ENCODE measurements at places on chromosomes 4 and X. TPM values are rescaled to one million over a fixed set of nuclear protein-coding genes. Genes with fewer than 3 reads are reported as not detected.

- H3K4me3 ChIP-seq: no peak overlapping the region
- no peak overlapping the region for H3K27ac ChIP-seq
- H3K36me3 ChIP-seq: no peaks in the 10 kb centered on the region
- no peaks in the 10 kb centered on the region for H3K27me3 ChIP-seq
- DNase-seq: no peak
These were observed 64.8 kb downstream of the NDST3 start for GRCh38 chr4:118099106-118099505.

GRCh38 chrX:103782640-103783039 lies 6.0 kb downstream of the PLP1 start:
- no peak overlapping the region for H3K27ac ChIP-seq
- no peak overlapping the region for H3K4me3 ChIP-seq
- H3K4me1 ChIP-seq: no peaks in the 10 kb centered on the region

The AFM gene
- not detected for total RNA-seq

DNA sequence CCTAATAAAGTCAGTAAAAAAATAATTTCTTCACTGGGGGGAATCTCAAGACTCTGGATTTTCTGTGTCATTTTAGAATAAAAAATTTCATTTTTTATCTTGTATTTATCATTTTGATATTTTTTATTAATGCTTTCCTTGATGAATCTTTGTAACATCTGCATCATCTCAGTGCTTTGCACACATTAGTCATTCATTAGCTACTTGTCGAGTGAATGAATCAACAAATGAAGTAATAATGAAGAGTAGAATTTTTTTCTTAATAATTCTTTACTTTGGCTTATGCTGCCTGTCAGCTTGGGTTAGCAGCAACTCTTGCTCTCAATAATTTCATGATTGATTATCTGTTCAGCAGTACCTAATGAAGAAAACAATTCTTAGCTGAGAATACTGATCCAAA lies 530.8 kb downstream of the GRXCR1 start:
- H3K4me3 ChIP-seq: no peak overlapping the region
- no peaks in the 10 kb centered on the region for H3K27me3 ChIP-seq
- no peaks in the 10 kb centered on the region for H3K36me3 ChIP-seq
- no peak for DNase-seq
- H3K27ac ChIP-seq: no peak overlapping the region
- H3K4me1 ChIP-seq: no peaks in the 10 kb centered on the region

GRCh38 chr4:89800012-89800516 lies 36.9 kb downstream of the SNCA start:
- H3K27ac ChIP-seq: no peak overlapping the region
- H3K4me3 ChIP-seq: no peak overlapping the region
- no peak for DNase-seq
- H3K4me1 ChIP-seq: peaks cover 1% of the 10 kb centered on the region

- peaks cover 9% of the 10 kb centered on the region for H3K27me3 ChIP-seq
- H3K4me3 ChIP-seq: no peak overlapping the region
- no peak for DNase-seq
- H3K4me1 ChIP-seq: no peaks in the 10 kb centered on the region
These were observed 26.7 kb upstream of the TBC1D19 start for GRCh38 chr4:26557164-26557563.

GRCh38 chr4:48506716-48507115 lies 16.7 kb downstream of the ZAR1 start:
- H3K4me3 ChIP-seq: no peak overlapping the region
- H3K36me3 ChIP-seq: peaks cover 95% of the 10 kb centered on the region

DNA sequence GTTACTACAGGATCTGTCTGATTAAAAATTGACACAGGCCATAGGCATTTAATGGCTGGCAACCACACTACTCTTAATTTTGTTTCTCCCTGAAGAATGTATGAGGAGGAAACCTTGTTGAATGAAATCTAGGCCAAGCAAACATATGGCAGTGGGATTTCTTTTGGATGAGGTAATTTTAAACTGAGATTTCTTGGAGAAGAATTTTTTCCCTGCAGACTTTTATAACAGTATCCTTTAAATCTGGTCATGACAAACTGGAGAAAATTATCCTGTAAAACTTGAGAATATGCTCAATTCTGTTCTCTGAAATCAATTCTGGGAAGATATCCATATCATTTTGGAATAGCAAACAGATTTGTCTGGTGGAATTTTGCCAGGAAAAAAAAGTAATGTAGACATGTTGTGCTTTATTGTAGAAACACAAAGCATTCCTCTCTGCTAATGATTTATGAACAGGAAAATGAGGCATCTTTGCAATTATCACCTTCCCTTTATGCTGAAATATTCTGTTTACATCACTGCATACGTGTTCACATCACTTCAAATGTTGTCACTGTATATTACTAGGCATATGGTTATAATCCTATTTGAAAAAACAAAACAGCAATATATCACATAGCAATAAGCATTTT lies 108.3 kb upstream of the ARSJ start:
- no peak overlapping the region for H3K4me3 ChIP-seq
- no peak for DNase-seq
- no peaks in the 10 kb centered on the region for H3K27me3 ChIP-seq

The ADH1A gene
- total RNA-seq: 0.36 TPM

The CD38 gene
- 1.5 TPM for total RNA-seq

GRCh38 chr4:123361195-123361861 lies 35.3 kb upstream of the SPRY1 start:
- H3K27me3 ChIP-seq: no peaks in the 10 kb centered on the region
- H3K27ac ChIP-seq: peak overlapping the region; percentile 86
- peaks cover 37% of the 10 kb centered on the region for H3K4me1 ChIP-seq

DNA sequence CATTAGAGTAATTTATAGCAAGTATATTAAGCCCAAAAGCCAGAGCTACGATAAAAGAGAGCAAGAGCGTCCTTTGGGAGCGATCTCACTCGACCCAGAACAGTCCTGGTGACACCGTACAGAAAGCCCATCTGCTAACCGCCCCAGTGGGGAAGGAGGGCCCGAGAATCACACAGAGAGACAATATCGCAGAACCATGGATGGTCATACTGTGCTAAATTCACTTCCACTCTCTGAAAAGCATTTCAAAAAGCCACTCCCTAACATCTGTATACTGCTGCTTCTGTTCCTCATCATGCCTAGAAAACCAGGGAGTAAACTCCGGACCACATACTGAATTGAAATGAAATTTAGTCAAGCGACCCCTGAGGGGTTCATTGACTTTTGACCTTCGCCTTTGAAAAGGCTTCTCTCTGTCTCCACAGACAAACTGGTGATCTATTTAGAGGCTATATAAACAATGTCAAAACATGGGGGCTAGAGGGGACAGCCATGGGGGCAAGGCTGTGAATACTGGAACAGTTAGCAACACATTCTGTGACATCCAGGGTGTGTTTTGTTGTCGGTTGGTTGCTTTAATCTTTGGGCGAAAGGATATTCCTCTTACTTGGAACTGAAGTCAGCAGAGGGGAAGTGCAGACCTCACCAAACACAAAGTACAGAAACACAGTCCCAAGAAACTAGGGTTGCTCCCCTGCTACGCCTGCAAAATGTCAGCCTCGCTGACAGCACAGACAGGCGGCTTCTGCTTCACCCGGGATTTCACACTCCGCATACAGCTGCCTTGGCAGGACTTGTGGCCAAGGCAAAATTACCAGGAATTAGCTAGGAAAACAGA lies 129.0 kb upstream of the RASGEF1B start:
- no peaks in the 10 kb centered on the region for H3K27me3 ChIP-seq
- peaks cover 34% of the 10 kb centered on the region for H3K4me1 ChIP-seq
- peak overlapping the region; percentile 62 for H3K27ac ChIP-seq
- no peaks in the 10 kb centered on the region for H3K36me3 ChIP-seq
- H3K4me3 ChIP-seq: peak overlapping the region; percentile 9

- peak overlapping the region; percentile 90 for H3K4me3 ChIP-seq
- DNase-seq: peak; percentile 72
- H3K27ac ChIP-seq: peak overlapping the region; percentile 98
- no peaks in the 10 kb centered on the region for H3K27me3 ChIP-seq
- H3K4me1 ChIP-seq: peaks cover 79% of the 10 kb centered on the region
These were observed 651 bp upstream of the SAP30 start for GRCh38 chr4:173370130-173370476.

DNA sequence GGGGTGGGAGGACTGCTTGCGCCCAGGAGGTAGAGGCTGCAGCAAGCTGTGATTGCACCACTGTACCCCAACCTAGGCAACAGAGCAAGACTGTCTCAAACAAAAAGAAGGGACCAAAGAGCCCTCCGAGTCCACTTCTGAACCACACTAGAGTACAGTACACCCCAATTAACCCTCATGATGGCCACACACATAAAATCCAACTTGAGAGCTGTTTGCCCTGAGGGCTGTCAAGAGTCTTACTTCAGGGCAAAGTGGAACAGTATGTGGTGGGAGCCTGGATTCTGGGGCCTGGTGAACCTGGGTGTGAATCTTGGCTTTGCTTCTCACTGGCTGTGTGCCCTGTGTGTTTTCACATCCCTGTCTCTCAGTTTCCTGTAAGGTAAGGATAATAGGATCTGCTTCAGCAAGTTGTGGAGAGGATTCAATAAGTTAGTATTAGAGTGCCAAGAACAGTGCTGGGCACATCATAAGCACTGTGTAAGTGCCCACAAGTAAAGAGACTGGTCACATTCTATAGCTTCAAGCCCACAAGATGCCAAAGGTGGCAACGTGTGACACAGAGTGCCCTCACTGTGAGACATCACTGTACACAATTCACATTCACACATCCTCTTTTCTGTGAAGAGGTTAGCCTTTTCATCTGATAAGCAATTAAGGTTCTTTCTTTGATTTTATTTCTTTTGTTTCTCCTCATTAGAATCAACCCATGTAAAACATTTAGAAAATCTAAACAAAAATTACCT lies 52.1 kb downstream of the LEF1 start:
- H3K4me1 ChIP-seq: no peaks in the 10 kb centered on the region
- no peak overlapping the region for H3K4me3 ChIP-seq
- H3K27ac ChIP-seq: no peak overlapping the region
- no peaks in the 10 kb centered on the region for H3K36me3 ChIP-seq

GRCh38 chrX:30659421-30659820 lies 6.2 kb downstream of the GK start:
- H3K4me1 ChIP-seq: peaks cover 5% of the 10 kb centered on the region
- no peak for DNase-seq
- H3K4me3 ChIP-seq: no peak overlapping the region
- H3K27ac ChIP-seq: no peak overlapping the region
- H3K36me3 ChIP-seq: no peaks in the 10 kb centered on the region
- no peaks in the 10 kb centered on the region for H3K27me3 ChIP-seq

DNA sequence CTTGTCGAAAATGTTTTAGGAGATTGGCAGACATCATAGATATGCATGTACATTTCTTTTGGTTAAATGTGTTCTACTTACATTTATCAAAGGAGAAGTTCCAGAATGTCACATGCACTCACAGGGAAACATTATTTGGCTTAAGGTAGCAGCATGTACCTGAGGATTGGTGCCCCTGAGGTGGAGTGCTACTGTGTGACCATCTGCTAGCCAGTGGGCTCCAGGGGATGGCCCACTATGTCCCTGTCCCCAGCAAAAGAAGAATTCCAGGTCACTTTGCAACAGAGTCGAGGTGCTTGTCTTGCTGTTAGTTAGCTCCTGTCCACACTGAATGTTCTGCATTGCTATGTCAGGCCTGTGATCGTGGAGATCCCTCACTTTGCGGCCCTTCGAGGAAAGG lies 283.2 kb downstream of the ANK2 start:
- H3K36me3 ChIP-seq: peaks cover 7% of the 10 kb centered on the region
- peaks cover 1% of the 10 kb centered on the region for H3K4me1 ChIP-seq
- H3K4me3 ChIP-seq: no peak overlapping the region

DNA sequence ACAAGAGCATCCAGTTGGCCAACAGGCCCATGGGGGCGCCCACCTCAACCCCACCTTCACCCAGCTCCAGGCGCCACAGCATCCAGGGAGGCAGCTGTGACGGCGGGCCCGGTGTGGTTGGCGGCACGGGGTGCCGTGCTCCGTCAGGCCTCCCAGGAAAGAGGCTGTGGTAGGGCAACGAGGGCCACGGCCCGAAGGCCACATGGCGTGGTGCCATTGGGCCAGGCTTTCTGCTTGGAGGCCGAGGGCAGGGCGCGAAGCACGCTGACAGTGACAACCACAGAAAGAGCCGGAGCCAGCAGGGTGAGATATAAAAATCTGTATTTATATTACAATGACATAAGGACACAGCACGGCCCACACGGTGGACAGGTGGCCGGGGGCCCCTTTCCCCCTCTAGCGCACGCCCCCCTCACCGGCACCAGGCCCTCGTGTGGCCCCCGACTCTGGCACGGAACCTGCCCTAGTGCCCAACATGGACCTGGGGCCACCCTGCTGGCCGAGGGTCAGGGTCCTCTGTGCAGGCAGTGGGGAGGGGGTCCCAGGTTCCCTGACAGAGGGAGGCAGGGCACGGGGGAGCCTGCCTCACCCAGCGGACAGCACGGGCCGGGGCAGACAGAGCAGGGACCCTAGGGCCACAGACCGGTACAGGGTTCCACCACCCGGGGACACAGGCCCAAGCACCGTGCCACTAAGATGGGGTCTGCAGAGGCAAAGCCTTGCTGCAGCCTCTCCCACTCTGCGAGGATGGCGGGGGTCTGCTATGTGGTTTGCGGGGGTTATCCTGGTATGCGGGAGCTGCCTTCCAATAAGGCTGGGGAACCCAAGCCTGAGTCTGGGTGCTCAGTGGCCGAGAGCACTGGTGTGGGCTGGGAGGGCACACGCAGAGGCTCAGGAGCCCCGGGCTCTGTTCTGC lies 5.5 kb upstream of the HAUS3 start:
- H3K4me1 ChIP-seq: peaks cover 42% of the 10 kb centered on the region
- no peak overlapping the region for H3K4me3 ChIP-seq
- H3K27me3 ChIP-seq: no peaks in the 10 kb centered on the region
- no peak overlapping the region for H3K27ac ChIP-seq
- DNase-seq: peak; percentile 22

GRCh38 chr4:176156656-176157055 lies 38.7 kb downstream of the SPATA4 start:
- no peaks in the 10 kb centered on the region for H3K36me3 ChIP-seq
- H3K4me3 ChIP-seq: no peak overlapping the region

GRCh38 chrX:149286940-149287349 lies 218.2 kb downstream of the IDS start:
- H3K4me3 ChIP-seq: no peak overlapping the region
- no peaks in the 10 kb centered on the region for H3K27me3 ChIP-seq
- no peak overlapping the region for H3K27ac ChIP-seq
- no peak for DNase-seq

GRCh38 chrX:119638725-119639471 lies 32.7 kb upstream of the NKRF start:
- no peak overlapping the region for H3K4me3 ChIP-seq
- no peaks in the 10 kb centered on the region for H3K4me1 ChIP-seq
- no peaks in the 10 kb centered on the region for H3K36me3 ChIP-seq
- no peak overlapping the region for H3K27ac ChIP-seq

- H3K27me3 ChIP-seq: no peaks in the 10 kb centered on the region
- no peak overlapping the region for H3K27ac ChIP-seq
- DNase-seq: no peak
- H3K4me3 ChIP-seq: no peak overlapping the region
- H3K4me1 ChIP-seq: no peaks in the 10 kb centered on the region
- H3K36me3 ChIP-seq: no peaks in the 10 kb centered on the region
These were observed 300.9 kb downstream of the FAM47A start for GRCh38 chrX:33831211-33831610.

The ARSJ gene
- total RNA-seq: 1.2 TPM

The HMGN5 gene
- total RNA-seq: 3.1 TPM

All from left ventricle myocardium inferior (tissue), 1 donor.